Muscle of leg (tissue), 16 donors: ENCODE measurements at places on chromosomes 7 and 10.

- DNase-seq, result no peak
Measured at GRCh38 chr10:4250587-4250887, 465.5 kb upstream of the KLF6 start.

DNA sequence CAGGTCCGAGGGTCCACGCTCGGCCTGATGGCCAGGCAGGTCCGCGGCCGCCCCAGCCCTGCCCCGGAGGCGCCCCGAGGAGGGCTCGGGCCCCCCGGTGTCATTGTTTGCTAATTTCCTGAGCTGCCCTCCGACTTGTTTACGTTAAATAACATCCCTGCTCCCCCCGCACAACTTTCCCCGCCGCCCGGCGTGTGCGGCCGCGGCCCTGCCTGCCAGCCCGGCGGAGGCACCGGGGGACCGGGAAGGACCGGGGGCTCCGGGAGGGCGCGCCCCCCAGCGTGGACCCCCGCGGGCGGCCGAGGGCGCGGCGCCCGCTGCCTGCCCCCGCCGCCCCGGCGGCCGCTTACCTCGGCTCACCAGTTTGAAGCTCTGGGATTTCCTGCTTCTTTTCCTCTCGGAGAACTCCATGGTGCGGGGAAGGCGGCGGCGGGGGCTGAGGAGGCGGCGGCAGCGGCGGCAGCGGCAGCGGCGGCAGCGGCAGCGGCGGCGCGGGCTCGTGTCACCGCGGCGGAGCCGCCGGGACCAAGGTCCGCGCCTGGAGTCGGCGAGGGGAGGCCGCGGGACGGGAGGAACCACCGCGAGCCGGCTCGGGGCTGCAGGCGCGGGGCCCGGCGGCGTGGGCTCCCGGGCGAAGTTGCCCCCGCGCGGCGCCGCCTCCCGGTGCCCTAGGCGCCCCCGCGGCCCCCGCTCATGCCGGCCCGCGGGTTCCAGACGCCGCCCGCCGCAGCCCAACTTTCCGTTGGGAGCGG lies 515 bp downstream of the BEND7 start:
- DNase-seq, result peak; percentile 30

DNA sequence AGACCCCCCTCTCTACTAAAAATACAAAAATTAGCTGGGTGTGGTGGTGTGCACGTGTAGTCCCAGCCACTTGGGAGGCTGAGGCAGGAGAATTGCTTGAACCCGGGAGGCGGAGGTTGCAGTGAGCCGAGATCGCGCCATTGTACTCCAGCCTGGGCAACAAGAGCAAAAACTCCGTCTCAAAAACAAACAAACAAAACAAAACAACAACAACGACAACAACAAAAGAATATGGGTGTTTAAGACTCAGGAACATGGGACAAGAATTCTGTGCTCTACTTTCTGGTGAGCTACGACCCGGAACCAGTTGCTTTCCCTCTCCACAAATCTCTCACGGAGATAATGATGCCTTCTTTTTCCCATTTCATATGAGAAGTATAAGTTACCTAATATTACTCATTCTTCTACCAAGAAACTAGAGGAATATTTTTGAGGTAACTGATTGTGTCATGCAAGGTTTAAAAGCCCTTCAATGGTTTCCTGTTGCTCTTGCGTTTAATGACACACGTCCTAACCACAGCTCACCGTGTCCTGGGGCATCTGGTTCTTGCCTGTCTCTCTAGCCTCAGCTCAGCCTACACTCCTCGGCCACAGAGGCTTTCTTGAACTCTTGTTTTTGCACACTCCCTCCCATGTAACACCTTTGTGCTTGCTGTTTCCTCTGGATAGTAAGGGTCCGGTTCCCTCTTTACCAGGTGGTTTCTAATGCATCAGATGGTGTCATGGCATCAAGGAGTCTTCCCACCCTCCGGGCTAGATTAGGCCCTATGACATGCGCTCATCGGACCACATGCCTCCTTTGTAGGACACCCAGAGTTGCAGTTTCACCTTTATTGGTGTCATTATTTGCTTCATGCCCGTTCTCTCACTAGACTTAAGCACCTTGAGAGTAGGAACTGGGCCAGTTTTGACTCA lies 67.5 kb downstream of the PFKFB3 start:
- DNase-seq, result no peak

DNA sequence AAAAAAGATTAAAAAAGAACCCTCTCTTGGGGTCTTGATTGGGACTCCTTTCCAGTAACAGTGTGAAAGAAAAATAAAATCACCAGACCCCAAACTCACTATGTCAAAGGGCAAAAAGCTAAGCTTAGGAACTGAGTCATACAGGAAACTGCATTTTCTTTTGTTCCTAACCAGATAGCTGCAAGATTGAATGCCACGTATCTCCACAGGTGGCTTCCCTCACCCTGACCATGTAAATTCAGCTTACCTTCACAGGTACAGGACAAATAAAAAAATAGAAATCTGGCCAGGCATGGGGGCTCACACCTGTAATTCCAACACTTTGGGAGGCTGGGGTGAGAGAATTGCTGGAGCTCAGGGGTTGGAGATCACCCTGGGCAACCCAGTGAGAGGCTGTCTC lies 32.5 kb upstream of the EIF4H start:
- DNase-seq, result no peak

DNA sequence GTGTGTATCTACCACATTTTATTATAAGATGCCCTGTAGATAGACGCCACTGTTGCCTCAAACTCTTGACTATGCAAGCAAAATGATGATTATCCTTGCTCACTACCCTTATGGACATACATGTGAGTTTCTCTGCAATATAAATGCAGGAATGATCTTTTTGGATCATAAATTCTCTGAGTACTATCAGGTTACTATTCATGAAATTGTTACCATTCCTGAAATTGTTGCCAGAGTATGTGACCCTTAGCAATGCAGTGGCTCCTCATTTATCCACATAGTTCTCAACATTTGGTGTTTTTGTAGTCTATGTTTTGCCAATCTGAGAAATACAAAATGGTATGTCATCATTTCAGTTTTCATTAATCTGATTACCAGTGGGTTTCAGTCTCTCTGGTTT lies 166.2 kb upstream of the FAM3C start:
- no peak for DNase-seq

GRCh38 chr7:55019191-55019690 lies 424 bp downstream of the EGFR start:
- peak; percentile 72 for DNase-seq

- DNase-seq, result no peak
Measured at GRCh38 chr7:141361960-141362359, 189.2 kb upstream of the AGK start.

DNA sequence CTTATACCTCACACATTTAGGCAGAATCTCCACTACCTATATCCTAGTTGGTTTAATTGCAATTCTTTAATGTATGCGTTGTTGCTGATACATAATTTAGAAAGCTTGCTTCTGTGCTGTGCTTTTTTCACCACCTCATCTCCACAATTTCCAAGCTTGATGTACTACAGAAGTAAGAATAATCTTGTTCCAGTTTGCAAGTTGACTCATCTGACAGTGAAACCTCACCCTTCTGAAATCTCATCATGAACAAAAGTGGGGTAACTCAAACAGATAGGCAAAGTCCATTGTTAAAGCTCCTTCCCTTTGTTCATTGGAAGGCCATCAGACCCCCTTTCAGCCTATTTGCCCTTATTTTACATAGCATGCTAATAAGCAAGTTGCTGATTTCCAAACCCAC lies 13.6 kb downstream of the EIF4EBP2 start:
- no peak for DNase-seq
